ENCODE measurements at places on chromosomes 5 and 9. TPM values are rescaled to one million over a fixed set of nuclear protein-coding genes. Genes with fewer than 3 reads are reported as not detected.

Gene F12
- total RNA-seq, result 12.0 TPM

Gene LIFR
- total RNA-seq, result not detected

Gene SV2C
- not detected for total RNA-seq

Gene PCDHB10
- total RNA-seq, result not detected

Gene PCA3
- not detected for total RNA-seq

Gene PROB1
- total RNA-seq, result 8.9 TPM

Gene CCNG1
- total RNA-seq, result 71.3 TPM

Gene FOXD4L3
- total RNA-seq, result 0.10 TPM

Gene FAM221B
- total RNA-seq, result not detected

Gene WDR31
- total RNA-seq, result 2.6 TPM

Gene ISL1
- total RNA-seq, result not detected

Gene DOCK8
- 133 TPM for total RNA-seq

Gene TLX3
- not detected for total RNA-seq

Gene ATP10B
- total RNA-seq, result not detected

Gene HAND1
- not detected for total RNA-seq

Gene STPG3
- not detected for total RNA-seq

Gene IFNK
- total RNA-seq, result not detected

Gene SLC46A2
- not detected for total RNA-seq

Gene BNC2
- total RNA-seq, result not detected

Gene NMRK1
- total RNA-seq, result 12.1 TPM

Gene BTNL8
- not detected for total RNA-seq

Gene PRLR
- not detected for total RNA-seq

Gene ZBTB5
- 6.6 TPM for total RNA-seq

Gene KCNMB1
- not detected for total RNA-seq

Gene PRRX2
- 0.99 TPM for total RNA-seq

Gene IL4
- 2.5 TPM for total RNA-seq

Gene OCLN
- 0.52 TPM for total RNA-seq

Gene TYRP1
- not detected for total RNA-seq

Gene CDX1
- not detected for total RNA-seq

Gene HIGD2A
- total RNA-seq, result 91.5 TPM

Measured in activated CD8-positive, alpha-beta memory T cell treated with anti-CD3 and anti-CD28 coated beads for 36 hours (primary cell).